ENCODE measurements at places on chromosomes 7 and 10.

- DNase-seq, result no peak
These were observed 6.1 kb upstream of the GBX1 start for GRCh38 chr7:151173386-151174245.

DNA sequence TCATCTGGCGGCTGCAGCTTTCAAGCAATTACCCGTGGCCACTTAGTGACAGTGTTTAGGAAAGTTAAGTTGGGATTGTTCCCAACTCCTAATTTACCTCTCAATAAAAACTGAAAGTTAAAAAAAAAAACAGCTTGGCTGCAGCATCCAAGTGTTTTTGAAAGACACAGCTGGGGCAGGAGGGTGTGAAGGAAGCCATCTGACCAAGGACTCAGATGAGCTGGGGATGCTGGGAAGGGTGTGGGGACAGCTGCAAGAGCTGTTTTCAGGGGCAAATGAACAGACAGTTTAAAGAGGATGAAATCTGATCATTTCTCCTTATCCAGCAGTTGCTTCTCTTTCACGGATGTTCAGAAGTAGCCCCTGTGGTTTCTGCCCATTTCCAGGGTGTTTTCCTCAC lies 129.2 kb upstream of the CDCA7L start:
- DNase-seq, result no peak

GRCh38 chr10:99605351-99605750 lies 14.9 kb downstream of the SLC25A28 start:
- no peak for DNase-seq

- DNase-seq, result no peak
These were observed 5.3 kb downstream of the ESYT2 start for GRCh38 chr7:158824028-158824427.
